ENCODE measurements at places on chromosomes 4 and X.

- no peak for DNase-seq
Measured at GRCh38 chr4:147408189-147408588, 72.7 kb upstream of the EDNRA start.

DNA sequence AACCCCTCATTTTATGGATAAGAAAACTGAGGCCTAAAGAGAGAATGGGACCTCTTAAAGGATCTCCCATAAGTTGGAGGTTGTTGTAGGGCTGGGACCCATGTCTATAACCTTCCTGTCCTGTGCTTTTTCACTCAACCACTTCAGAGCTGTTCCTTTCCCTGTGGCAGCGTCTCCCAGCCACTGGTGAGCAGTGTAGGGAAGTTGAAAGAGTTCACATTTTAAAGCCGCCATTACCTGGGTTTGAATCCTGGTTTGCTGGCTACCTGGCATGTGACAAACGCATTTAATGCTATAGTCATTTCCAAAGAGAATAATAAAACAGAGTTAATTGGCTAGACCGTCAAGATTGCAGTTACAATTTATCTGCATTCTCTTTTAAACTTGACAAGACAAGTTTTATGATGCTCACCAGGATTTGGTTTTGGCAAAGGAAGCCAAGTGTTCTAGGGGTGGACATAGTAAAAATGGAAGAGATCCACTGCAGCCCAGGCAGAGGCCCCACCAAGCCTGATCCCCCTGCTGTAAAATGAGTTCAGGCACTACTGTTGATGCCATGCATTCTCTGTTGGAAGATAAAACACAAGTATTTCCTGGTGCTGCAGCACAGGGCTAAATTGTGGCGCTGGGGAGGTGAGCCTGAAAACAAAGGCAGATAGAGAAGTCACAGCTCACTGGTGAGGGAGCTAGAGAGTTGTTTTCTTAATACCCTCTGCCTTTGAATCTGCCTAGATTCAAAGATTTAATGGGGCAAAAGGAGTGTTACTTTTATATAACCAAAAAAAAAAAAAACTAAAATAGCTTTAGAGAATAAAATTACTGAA is 218.7 kb downstream of the NWD2 start:
- DNase-seq: no peak

DNA sequence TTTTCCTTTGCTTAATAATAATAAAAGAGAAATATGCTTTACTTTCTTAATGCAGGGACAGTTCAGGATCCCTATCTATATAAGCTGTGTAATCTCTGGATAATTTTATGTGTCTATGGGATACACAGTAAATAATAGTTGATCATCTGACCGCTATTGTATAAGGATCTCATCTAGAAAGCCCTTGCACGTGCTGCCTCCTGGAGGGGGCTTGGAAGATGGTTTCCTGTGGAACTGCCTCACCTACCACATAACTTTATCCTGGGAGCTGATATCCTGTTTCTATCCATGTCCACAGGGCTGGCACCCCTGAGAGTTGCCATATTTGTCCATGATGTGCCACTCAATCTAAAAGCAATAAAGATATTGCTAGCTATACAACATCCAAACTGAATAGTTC is 139.3 kb upstream of the FRMPD4 start:
- DNase-seq: no peak

- no peak for DNase-seq
Measured at GRCh38 chr4:26786916-26787315, 73.7 kb upstream of the STIM2 start.

GRCh38 chrX:22959204-22959920 is 40.4 kb upstream of the DDX53 start:
- DNase-seq: no peak

DNA sequence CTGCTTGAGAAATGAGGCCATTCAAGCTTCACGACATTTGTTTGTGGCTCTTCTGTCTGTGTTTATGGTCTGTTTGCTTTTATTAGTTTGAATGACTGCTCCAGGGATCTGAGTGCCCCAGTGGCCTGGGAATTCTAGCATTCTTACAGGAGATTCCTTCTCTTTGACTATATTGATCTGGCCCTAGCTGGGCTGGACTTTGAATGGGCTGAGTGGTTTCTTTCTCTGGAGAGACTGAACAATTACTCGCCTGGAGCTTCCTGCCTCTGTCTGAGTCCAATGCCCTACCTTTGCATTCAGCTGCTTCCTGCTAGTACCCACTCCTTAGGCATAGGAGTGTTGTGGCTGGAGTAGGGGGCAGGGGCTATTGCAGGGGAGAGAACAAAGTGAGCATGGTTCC is 51.2 kb upstream of the EDA start:
- no peak for DNase-seq

- DNase-seq: no peak
Measured at GRCh38 chrX:40117715-40118285, 20.0 kb upstream of the BCOR start.

- no peak for DNase-seq
Measured at GRCh38 chrX:133249266-133250058, 31.3 kb upstream of the TFDP3 start.

- DNase-seq: peak; percentile 3
Measured at GRCh38 chrX:154805696-154806091, 409 bp upstream of the MPP1 start.

DNA sequence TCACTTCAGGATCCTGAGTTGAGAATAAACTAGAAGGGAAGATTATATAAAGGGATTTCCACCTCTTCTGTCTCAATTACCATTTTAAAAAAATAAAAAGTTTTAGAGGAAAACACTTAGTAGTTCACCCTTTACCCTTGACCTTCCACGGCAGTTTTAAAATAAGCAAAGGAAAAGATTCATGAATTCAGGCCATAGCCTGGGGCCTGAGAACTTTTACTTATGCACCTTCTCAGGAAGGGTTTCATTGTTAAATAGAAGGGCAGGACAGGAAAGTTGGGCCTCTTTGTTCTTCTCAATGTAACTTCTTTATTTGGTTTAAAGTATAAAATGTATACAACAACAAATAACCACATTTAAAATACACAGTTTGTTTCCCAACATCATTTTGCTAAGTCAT is 54.9 kb downstream of the PKD2 start:
- no peak for DNase-seq

DNA sequence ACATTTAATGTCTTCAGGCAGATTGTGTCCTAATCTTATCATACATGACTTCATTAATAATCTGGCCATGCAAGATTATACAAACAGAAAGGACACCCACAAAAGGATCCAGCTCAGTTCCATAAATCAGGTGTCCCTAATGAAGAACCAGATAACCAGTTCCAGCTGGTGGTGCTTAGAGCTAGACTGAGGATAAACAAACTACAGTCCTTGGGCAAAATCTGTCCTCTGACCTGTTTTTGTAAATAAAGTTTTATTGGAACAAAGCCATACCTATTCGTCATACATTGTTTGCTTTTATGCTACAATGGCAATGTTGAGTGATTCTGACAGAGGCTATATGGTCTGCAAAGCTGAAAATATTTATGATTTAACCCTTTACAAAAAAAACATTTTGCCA is 199.5 kb downstream of the MID1IP1 start:
- no peak for DNase-seq

- no peak for DNase-seq
Measured at GRCh38 chr4:120839974-120840751, 82.4 kb downstream of the PRDM5 start.

GRCh38 chrX:113305496-113305895 is 464.9 kb upstream of the AMOT start:
- DNase-seq: peak; percentile 37

All from AG04449 (cell line).